Smooth muscle cell of bladder (primary cell): ENCODE measurements at places on chromosomes 4 and X. TPM values are rescaled to one million over a fixed set of nuclear protein-coding genes. Genes with fewer than 3 reads are reported as not detected.

HSPA4L gene
- total RNA-seq, result 4.0 and 8.3 TPM in 2 replicates

CXCL11 gene
- 0.14 TPM in 1 of 2 replicates, not detected in the other for total RNA-seq

RASL11B gene
- total RNA-seq, result 0.28 and 1.1 TPM in 2 replicates

CYLC1 gene
- not detected in 2 replicates for total RNA-seq
